ENCODE measurements at places on chromosomes 16 and 17. TPM values are rescaled to one million over a fixed set of nuclear protein-coding genes. Genes with fewer than 3 reads are reported as not detected.

The CORO1A gene
- 15.4 TPM for total RNA-seq

The ZG16B gene
- 17.7 TPM for total RNA-seq

The TP53TG3B gene
- not detected for total RNA-seq

The HOXB6 gene
- total RNA-seq, result 0.39 TPM

The PABPN1L gene
- total RNA-seq, result not detected

The VASN gene
- 23.3 TPM for total RNA-seq

The SLC47A1 gene
- total RNA-seq, result 30.9 TPM

The SLC35G3 gene
- total RNA-seq, result not detected

The KRT23 gene
- total RNA-seq, result 84.6 TPM

The COX4I1 gene
- 426 TPM for total RNA-seq

The CCL7 gene
- total RNA-seq, result not detected

The SPAG9 gene
- total RNA-seq, result 80.5 TPM

The CDRT15 gene
- total RNA-seq, result not detected

The STARD3 gene
- total RNA-seq, result 103 TPM

The GFER gene
- total RNA-seq, result 9.5 TPM

The HYDIN gene
- not detected for total RNA-seq

The IRX5 gene
- total RNA-seq, result 41.3 TPM

The TNS4 gene
- 730 TPM for total RNA-seq
